ENCODE measurements at places on chromosomes 7 and 10. TPM values are rescaled to one million over a fixed set of nuclear protein-coding genes. Genes with fewer than 3 reads are reported as not detected.

Gene NACAD
- 1.3 TPM for total RNA-seq

Gene PYROXD2
- total RNA-seq, result 16.4 TPM

Gene LIPN
- not detected for total RNA-seq

Gene PILRA
- not detected for total RNA-seq

Gene SFR1
- 15.3 TPM for total RNA-seq

Gene TBX20
- 16.0 TPM for total RNA-seq

Gene OPN4
- not detected for total RNA-seq

Gene HSPB1
- 122 TPM for total RNA-seq

Gene AUTS2
- 1.4 TPM for total RNA-seq

Gene ZNF485
- 2.6 TPM for total RNA-seq

Gene HACD1
- 21.9 TPM for total RNA-seq

Gene LLCFC1
- not detected for total RNA-seq

Gene BMPER
- total RNA-seq, result 24.5 TPM

Gene JCAD
- total RNA-seq, result 10.2 TPM
